ENCODE measurements at places on chromosomes 5 and 9.

DNA sequence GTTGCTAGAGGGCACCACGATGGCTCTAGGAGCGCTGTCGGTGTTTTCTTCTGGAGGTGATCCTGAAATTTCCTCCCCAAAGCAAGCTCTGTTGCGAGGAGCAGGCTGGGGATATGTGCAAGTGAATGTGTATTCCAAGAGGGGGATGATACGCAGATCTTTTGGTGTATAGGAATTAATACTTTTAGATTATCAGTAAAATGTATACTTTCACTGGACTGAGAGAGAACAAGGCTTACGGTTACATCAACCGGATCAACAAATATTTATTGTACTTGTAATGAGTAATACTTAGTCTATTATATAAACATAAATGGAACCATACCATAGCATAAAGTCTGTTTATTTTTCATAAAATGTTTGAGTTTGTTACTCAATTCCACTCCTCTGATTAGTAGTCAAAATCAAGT is 632 bp upstream of the PRKAA1 start:
- DNase-seq, result no peak

DNA sequence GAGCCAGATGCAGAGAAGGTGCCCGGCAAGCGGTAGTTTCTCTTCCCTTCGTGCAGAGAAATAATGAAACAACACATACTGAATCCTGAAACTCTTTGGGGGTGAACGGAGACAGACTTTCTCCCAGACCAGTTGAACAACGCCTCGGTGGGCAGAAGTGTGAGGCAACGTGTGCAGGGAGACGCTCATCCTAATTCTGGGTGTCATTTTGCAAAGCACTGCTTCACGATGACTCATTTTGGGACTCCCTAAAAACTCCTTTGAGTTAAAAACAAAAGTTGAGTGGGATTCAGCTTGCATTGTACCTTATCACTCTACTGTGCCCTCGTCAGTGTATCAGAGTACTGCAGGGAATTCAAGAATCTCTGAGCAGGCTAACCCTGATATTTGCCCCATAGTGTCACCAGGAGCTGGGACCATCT is 3.5 kb upstream of the NEK6 start:
- no peak for DNase-seq

DNA sequence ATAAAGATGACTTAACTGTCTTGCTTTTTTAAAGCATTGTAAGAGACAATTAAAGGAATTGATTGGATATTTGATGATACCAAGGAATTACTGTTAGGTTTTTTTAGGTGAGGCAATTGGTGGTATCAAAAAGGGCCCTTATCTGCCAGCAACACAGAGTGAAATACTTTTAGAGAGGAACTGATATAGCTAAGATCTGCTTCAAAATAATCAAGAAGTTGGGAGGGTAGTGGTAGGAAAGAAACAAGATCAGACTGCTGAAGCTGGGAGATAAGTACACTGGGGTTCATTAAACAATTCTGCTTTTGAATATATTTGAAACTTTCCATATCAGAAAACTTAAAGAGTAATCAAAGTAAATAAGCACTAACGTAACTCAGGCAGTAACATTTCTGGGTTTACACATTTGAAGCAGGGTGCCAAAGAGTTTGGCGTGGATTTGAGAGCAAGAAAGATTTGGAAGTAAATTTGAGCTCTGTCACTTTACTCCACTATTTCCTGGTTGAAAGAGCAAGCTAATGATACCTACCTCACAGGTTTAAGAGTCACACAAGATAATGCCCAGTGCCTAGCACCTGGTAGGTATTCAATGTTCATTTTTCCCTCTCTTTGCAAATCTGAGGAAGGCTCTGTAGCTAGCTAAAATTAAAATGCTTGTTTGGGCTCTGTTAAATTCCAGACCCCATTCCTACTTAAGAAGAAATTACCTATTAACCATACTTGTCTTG is 6.9 kb downstream of the ERMP1 start:
- no peak for DNase-seq

- DNase-seq, result no peak
These were observed 104.1 kb downstream of the MTREX start for GRCh38 chr5:55411876-55412275.

DNA sequence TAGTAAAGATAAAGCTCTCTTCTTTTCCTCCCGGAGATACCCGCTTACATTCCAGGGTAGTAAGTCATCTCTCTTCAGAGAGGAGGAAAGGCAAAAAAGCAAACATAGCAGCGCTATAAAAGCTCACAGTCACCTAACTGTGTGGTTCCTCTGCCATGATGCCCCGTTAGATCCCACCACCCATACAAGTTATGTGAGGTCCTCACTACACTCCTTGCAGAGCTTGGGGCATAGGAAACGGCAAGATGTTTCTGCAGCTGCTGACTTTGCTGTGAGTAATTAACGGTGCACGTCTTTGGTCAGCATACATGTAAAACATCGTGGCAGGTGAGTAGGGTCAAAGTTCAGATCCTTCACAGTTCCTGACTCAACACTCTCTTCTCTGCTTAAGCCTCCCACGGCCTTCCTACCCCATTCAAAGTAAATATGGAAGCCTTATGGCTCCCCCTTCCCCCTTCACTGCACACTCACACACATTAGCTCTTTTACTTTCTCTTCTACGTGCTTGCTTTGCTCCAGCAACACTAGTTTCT is 218.9 kb downstream of the DIRAS2 start:
- no peak for DNase-seq

DNA sequence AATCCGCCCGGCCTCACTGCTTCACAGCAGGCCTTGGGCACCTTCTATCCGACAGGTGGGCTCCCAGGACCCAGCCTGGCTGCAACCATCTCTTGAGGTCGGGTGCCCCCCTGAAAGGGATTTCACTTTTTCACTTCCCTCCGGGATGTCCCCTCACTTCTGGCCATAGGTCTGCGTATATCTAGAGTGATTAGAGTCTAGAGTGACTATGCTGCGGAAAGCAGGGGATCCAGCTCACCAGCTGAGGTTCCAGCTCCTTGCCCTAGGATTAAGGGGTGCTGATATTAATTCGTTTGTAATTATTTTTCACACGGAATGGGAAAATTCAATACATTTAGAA is 3.1 kb downstream of the DMRT2 start:
- no peak for DNase-seq

- DNase-seq, result no peak
These were observed 248.3 kb downstream of the CDH18 start for GRCh38 chr5:19739671-19740070.

- DNase-seq, result no peak
These were observed 5.7 kb downstream of the HBEGF start for GRCh38 chr5:140340605-140341121.

GRCh38 chr9:76618762-76619161 is 145.5 kb upstream of the PCA3 start:
- DNase-seq, result no peak

GRCh38 chr5:2810644-2811043 is 59.2 kb upstream of the IRX2 start:
- no peak for DNase-seq

DNA sequence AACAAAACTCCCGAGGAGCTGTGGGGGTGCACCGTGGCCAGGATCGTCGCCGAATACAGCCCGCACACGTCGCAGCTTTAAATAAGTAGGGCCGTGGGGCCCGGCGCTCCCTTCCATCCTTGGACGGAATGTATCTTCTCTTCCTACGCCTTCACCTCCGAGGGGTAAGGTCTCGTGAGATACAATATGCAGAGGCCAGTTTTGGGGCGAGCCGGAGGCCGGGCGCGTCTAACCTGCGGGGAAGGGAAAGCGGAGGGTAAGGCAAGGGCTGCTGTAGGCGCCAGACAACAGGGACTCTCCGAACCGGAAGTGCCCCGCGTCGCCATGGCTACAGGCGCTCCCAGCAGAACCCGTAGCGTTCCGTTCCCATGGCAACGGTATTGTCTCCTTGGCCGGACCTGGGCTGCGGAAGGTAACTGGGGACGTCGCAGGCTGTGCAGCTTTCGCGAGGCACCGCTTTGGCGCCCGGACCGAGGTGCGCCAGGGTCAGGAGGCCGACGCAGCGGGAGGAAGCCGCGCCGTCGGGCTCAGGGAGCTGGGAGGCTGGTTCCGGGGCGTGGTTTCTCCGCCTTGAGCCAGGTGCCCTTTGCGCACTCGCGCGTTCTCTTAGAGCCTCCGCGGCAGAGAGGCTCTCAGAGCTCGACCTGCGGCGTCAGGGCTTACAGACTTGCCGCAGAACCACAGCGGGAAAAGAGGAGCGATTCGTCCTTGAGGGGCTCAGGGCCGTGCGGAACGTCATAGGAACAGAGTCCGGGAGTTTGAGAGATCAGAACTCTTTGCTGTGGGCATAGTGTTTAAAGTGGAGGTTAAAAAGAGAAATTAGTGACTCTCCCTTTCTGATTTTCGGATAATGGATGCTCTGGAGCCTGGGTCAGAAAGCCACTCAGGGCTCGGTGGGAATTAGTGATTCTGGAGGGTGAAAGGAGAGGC is at the start of gene TTC23L:
TSS of gene TTC23L (plus strand) at position 380 of the 930 bp plus-strand sequence. CDS start 1,508 bp downstream, outside the sequence.
- peak; percentile 77 for DNase-seq

GRCh38 chr9:129414377-129414992 is 206.4 kb downstream of the C9orf50 start:
- no peak for DNase-seq

DNA sequence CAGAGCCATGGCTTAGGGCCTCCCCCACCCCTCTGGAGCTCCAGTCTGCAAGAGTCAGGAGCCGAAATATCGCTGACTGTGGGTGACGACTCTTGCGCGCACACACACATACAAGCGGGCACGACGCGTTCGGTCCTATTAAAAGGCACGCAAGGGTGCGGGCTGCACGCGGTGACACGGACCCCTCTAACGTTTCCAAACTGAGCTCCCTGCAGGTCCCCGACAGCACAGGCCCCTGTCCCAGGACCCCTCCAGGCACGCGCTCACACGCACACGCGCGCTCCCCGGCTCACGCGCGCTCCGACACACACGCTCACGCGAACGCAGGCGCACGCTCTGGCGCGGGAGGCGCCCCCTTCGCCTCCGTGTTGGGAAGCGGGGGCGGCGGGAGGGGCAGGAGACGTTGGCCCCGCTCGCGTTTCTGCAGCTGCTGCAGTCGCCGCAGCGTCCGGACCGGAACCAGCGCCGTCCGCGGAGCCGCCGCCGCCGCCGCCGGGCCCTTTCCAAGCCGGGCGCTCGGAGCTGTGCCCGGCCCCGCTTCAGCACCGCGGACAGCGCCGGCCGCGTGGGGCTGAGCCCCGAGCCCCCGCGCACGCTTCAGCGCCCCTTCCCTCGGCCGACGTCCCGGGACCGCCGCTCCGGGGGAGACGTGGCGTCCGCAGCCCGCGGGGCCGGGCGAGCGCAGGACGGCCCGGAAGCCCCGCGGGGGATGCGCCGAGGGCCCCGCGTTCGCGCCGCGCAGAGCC is at the start of gene GRIN1:
TSS of gene GRIN1 (plus strand) at position 433 of the 746 bp plus-strand sequence. CDS start 333 bp downstream, outside the sequence.
- DNase-seq, result no peak

GRCh38 chr5:571791-572190 is 40.3 kb upstream of the CEP72 start:
- no peak for DNase-seq

GRCh38 chr5:137071931-137072330 is 427.2 kb downstream of the SPOCK1 start:
- no peak for DNase-seq

DNA sequence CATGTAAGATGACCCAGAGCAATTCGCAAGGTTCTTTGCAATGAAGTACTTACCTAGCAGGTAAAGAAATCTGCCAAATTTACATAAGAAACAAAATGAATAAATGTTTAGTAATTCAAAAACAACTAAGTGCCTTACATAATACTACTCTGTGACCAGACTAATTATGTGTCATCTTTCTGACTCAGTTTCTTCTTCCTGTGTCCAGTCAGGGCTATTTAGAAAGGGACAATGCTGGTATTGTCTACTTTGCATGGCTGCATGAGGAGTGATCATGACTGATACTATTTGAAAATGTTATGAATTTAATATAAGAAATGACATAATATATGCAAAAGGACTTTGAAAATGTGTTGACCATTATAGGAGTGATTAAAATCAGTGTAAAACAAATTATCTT is 210.0 kb downstream of the TMEM161B start:
- no peak for DNase-seq

DNA sequence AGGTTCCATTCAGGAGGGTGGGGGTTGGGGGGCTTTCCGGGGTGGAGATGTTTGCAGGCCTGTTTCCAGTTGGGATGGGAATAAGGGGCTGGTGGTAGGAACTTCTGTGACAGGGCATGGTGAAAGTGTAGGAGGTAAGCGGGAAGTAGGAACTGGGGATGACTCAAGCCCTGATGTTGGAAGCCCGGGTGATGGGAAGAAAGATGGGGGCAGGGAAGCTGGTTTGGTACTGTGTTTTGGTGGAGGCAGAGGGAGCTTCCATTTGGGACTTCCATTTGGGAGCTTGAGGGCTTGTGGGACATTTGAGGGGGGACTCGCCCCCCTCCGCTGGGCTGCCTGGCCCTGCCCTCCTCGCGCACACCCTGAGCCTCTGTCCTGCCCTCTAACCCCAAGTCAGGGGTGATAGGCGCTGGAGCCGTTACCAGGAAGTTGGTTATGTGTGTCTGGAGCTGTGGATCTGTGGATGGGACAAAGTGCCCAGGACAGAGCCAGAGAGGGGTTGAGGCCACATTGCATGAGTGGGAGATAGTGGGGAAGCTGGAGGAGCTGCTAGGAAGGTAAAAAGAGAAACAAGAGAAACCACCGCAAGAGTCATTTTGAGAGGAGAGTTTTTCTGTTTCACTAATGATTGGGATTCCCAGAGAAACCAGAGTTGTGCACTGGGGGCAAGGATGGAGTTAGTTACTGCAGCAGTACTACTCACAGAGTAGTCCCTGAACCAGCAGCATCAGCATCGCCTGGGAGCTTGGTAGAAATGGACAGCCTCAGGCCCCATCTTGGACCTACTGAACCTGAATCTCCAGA is 6.6 kb downstream of the RGS14 start:
- DNase-seq, result no peak

- no peak for DNase-seq
These were observed 454.4 kb upstream of the ACTBL2 start for GRCh38 chr5:57937025-57937424.

- DNase-seq, result no peak
These were observed 277.6 kb downstream of the ZNF608 start for GRCh38 chr5:124468671-124469411.

- DNase-seq, result no peak
These were observed 92.8 kb upstream of the PITX1 start for GRCh38 chr5:135126688-135127438.

- DNase-seq, result peak; percentile 28
These were observed 590 bp downstream of the RASGRF2 start for GRCh38 chr5:80960531-80961375.

GRCh38 chr5:143350751-143351602 is 52.5 kb downstream of the NR3C1 start:
- DNase-seq, result no peak

GRCh38 chr9:114021578-114021977 is 56.5 kb downstream of the AMBP start:
- no peak for DNase-seq

DNA sequence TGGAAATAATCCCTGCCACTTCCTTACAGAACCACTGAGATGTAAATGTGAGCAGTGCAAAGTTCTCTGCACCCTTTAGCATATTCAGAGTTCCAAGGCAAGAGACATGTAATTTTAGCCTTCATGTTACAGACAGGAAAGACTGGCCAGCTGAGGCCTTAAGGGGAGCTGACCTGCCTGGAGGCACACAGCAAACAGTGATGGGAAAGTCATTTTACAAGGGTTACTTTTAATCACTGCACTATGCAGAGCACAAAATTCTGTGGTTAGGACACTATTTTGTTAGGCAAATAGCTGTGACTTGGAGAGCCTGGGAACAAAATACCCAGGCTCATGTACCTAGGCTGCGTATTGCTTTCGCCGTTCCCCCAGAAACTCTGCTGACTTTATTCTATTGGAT is 30.2 kb upstream of the TNIP1 start:
- no peak for DNase-seq
